ENCODE measurements at places on chromosomes 3 and 15. TPM values are rescaled to one million over a fixed set of nuclear protein-coding genes. Genes with fewer than 3 reads are reported as not detected.

GRCh38 chr3:188212308-188212969 is 58.5 kb downstream of the LPP start:
- DNase-seq = no peak

DNA sequence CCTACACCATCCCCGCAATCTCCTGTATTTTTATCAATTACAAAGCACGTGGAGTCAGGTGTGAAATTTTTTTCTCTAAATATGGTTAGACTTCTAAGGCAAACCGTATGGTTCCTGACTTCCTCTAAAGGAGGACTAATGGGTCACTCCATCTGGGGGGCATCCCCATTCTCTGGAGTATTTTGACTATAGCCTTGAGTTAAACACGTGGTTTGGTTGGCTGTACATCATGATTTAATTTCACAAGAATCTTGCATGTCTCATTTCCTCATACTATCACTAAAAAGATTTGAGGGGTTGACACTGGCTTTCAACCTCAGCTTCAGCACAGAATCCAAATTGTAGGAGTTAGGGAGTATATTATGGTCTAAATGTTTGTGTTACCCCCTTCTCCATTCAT is 25.3 kb upstream of the ZNF770 start:
- no peak for DNase-seq

DNA sequence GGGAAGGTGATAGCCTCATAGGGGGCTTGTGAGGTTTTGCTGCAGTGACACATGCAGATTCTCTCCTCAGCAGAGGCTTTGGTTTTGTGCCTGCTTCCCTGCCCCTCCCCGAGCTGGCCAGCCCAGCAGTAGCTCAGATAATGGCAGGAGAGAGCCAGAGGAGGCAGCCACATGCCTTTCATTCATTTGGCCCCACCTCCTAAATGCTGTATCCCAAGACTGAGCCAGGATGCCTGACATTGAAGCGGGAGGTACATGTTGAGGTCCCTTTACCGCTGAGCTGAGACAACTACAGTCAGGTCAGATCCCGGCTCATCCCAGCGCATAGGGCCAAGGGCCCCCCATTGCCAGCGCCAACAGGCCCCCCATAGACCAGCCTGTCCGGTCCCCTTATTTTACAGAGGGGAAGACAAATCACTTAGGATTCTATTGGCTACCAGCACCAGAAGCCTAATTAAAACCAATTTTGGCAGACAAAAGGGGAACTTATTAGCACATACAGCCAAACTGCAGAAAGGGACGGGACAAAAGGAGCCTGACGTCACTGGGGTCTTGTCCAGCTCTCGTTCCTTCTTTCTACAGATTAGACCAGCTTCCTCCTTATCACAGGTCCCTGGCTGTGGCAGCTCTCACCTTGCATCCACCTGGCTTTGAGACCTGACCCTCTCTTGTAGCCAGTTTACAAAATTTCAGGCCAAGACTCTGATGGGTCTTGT is 12.1 kb upstream of the POLG start:
- no peak for DNase-seq

- DNase-seq = no peak
Observed at GRCh38 chr15:64813075-64813474, 12.4 kb downstream of the PIF1 start.

Gene DPH6
- total RNA-seq = 21.4 TPM
